ENCODE measurements at places on chromosomes 1 and 21.
A peak's percentile ranks its signal among the peaks of the same experiment; 100 is the strongest.

- DNase-seq, result no peak
These were observed 269.3 kb downstream of the RPS6KC1 start for GRCh38 chr1:213320191-213320870.

- DNase-seq, result no peak
These were observed 1065.6 kb upstream of the TMPRSS15 start for GRCh38 chr21:19468991-19469715.

DNA sequence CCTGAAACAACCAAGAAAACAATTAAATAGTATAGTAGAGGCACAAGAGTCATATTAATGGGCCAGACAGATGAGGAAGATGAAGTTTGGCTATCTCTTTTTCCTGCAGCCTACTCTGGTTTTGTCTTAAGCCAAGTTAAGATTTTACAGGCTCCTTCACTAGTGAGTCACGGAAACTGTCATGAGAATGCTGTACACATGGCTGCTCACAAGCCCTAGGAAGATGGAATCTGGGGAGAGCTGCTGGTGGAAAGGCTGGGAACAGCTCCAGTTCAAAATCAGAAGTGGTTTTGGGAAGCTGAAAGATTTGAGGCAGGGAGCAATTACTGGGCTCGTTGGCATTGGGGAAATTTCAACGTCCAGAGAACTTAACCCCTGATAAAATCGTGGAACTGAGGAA lies 46.4 kb upstream of the S1PR1 start:
- DNase-seq, result no peak

GRCh38 chr1:235156265-235156664 lies 4.8 kb downstream of the RBM34 start:
- DNase-seq, result no peak

- DNase-seq, result no peak
These were observed 250.3 kb downstream of the SDCCAG8 start for GRCh38 chr1:243505986-243506689.

DNA sequence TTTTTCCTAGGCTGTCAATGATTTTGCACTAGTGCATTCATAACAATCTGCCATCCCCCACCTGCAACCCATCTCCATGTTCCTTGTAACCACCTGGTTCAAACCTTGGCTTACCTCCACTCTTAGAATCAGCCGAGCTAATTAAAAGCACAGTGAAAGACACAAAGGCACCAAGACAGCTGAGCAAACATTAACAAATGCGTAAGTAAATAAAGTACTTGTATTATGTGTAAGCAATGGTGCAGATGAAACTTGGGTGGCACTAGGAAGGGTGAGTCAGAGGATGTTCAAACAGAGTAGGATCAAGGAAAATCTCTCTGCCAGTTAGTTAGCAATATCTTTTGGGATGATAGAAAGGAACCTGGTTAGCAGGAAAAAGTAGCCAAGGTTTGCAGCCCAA lies 5.1 kb upstream of the FOXJ3 start:
- DNase-seq, result no peak

DNA sequence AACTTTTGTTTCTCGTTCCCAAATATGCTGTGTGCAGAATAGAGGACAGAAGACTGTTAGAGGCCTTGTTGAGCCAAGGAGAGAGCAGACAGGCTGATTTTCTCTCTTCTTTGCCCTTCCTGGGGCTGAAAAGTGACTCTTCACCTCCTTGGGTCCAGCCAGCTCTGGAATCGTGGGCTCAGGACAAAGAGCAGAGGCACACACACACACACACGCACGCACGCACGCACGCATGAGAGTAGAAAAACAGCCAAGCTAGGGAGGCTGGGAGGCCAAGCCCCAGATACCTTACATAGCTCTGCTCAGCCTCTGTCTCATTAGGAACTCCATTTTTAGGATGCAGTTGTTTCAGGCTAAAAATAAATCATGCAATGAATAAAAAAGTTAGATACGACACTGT lies at the start of gene CASQ2:
Gene CASQ2 (minus strand): TSS at position 166 of the 400 bp plus-strand sequence. CDS start 173 bp downstream, outside the sequence.
- no peak for DNase-seq

DNA sequence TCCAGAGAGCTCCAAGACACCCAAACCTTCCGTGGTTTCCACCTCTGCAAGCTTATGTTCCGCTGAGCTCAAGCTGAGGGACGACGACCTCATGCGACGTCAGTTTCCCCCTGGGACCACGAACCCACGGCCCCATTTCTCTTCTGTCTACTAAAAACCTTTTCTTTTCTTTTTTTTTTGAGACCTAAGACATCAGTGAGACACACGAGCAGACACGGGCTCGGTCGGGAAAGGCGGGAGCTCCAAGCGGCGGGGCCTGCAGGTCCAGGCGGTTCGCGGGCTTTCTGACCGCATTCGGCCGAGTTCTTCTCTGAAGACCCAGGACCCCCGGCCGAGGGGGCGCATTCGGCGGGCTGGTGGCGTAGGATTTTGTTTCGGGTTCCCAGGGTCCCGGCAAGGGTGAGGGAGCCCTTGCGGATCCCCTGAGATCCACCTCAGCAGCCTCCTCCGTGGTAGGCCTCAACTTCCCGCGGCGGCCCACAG lies 402 bp downstream of the C21orf58 start:
- DNase-seq, result peak; percentile 26

DNA sequence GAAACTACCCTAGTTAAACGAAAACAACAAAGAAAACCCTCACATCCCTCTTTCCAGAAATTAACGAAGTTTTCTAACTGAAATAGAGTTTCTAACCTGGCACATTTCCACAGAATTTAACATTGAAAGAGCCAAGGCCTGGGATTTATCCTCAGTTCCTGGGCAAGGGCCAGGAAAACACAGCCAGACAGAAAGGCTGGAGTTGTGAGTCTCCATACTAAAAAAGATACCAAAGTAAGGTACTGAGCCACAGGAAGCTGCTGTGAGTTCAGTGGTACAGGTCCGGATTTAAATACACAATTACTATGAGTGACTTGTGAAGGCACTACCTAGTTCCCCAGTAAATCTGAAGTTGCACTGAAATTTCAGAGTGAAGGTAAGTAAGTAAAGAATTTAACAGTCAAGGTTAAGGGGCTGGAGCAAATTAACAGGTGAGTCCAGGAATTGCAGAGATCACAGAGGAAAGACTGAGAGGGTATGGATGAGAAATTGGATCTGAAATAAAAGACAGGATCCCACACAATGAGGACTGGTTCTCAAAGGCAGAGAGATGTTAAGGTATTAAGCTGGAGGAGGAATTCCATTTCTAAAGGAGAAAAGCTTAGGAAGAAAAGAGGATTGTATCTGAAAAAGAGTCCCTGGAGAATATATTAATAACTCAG lies 905 bp downstream of the LIX1L start:
- no peak for DNase-seq

DNA sequence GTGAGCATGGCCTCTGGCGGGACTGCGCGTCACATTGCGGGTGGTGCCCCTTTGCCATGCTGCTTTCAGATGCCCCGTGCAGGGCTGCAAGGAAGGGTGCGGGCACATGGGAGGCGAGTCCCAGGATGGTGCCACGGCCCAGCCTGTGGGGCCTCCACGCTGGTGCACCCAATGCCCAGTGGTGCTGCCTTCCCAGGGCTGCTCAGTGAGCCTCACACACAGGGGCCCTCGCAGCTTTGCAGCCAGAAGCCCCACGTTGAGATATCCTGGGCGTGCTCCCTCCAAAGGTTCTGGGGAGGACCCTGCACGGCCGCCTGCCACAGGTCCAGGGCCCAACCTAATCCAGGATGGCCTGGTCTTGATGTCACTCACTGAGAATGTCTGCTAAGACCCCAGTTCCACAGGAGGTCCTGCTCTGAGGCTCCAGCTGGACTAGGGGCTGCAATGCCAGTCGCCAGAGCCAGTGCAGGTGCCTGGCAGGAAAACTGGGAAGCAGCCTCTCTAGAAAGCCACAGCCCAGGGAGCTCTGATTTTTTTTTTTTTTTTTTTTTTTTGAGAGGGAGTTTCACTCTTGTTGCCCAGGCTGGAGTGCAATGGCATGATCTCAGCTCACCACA lies 34.1 kb upstream of the PRSS38 start:
- no peak for DNase-seq

DNA sequence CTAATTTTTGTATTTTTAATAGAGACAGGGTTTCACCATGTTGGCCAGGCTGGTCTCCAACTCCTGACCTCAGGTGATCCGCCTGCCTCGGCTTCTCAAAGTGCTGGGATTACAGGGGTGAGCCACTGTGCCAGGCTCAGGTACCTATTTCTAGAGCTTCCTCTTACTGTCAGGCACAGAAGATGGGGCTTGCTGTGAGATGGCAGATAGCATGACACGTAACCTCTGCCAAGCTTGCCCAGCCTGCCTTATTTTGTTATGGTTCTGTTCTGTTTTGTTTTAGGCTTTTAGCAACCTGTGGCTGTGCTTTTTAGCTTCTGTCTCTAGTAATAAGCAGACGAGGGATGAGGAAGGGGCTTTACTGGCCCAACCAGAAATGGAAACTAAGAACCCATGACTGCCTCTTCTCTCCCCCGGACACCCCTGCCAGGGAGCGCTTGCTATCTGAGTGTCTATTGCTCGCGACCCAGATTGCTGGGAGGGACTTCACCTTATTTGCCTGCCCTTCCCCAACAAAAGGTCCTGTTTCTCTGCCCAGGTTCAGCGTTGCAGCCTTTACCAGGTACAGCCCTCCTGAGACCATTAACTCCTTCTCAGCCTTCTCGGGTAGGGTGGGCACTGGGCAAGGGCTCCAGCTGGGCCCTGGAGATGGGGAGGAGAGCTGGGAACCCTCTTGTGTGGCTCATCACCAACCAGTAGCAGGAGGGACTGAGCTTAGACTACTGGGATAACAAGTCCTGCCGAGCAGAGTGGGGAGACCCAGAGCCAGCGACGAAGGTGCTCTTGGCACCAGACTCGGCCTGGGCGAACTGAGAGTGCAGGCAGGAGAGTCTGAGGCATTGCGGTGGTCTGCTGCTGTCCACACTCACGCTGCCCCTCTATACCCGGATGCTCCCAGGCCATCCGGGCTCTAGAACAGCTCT lies 13.5 kb upstream of the LGR6 start:
- DNase-seq, result no peak

DNA sequence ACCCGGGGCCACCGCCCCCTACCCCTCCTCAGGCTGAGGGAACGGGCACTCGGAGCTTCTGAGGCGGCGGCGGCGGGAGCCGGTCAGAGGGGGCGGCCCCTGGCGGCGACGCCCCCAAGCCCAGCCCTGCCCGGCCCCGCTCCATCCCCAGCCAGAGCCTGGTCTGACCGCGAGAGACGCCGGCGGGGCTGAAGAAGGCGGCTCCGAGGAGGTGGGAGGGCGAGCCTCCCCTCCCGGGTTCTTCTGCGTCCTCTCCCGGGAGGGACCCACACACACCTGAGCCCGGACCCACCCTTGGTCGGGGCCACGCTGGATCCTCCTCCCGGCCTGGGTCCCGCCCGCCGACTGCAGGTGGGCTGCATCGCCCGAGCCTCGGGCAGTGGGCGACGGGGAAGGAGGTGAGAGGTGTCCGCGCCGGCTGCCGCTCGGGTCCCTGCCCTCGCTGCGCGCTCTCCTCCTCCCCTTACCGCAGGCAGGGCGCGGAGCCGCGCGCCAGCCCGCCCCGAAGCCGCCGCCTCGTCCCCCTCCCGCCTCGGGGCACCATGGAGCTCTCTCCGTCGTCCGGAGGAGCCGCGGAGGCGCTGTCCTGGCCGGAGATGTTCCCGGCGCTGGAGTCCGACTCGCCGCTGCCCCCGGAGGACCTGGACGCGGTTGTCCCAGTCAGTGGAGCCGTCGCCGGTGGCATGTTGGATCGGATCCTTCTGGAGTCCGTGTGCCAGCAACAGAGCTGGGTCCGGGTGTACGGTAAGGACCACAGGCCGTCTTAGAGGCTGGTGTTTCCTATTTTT lies at the start of gene RASAL2:
Gene RASAL2 (plus strand): TSS at position 154 of the 788 bp plus-strand sequence. CDS start 389 bp downstream, at position 543.
- DNase-seq, result peak; percentile 35

- DNase-seq, result no peak
These were observed 22.4 kb upstream of the SYNC start for GRCh38 chr1:32724678-32725614.

- DNase-seq, result no peak
These were observed 215.6 kb upstream of the B3GALT2 start for GRCh38 chr1:193402037-193402436.

GRCh38 chr1:245683676-245684075 lies 528.9 kb downstream of the KIF26B start:
- no peak for DNase-seq

DNA sequence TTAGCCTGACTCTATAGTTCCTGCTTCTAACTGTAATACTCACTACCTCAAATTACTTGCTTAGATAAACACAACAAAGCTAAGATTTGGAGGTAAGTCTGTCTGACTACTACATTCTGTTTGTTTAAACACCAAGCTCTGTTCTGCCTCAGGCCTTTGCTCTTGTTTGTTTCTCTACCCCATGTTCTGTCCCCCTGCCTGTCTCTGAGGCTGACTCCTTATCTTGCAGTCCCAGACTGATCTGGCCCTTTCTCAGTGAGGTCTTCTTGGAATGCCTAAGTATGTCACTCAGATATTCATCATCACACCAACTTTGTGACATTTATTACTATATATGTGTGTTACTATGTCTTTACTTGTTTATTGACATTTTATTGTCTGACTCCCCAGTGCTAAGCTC lies 425.5 kb downstream of the LMO4 start:
- no peak for DNase-seq

DNA sequence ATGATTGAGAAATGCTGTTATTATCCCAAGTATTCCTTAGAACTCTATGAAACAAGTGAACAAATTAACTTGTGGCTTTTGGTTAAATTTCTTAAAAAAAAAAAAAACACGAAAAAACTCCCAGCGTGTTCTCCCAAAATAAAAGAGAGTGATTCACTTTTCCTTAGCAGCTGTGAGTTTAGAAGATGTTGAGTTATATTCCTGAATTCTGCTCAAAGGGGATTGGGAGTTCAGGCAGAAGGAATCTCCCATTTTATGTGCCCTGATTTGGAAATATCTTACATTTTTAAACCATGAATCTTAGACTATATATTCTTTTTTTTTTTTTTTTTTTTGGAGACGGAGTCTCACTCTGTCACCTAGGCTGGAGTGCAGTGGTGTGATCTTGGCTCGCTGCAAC lies 34.3 kb downstream of the SMG7 start:
- no peak for DNase-seq

GRCh38 chr1:14173598-14173997 lies 424.9 kb upstream of the KAZN start:
- DNase-seq, result no peak

GRCh38 chr1:9143250-9143649 lies 14.3 kb upstream of the GPR157 start:
- DNase-seq, result no peak

DNA sequence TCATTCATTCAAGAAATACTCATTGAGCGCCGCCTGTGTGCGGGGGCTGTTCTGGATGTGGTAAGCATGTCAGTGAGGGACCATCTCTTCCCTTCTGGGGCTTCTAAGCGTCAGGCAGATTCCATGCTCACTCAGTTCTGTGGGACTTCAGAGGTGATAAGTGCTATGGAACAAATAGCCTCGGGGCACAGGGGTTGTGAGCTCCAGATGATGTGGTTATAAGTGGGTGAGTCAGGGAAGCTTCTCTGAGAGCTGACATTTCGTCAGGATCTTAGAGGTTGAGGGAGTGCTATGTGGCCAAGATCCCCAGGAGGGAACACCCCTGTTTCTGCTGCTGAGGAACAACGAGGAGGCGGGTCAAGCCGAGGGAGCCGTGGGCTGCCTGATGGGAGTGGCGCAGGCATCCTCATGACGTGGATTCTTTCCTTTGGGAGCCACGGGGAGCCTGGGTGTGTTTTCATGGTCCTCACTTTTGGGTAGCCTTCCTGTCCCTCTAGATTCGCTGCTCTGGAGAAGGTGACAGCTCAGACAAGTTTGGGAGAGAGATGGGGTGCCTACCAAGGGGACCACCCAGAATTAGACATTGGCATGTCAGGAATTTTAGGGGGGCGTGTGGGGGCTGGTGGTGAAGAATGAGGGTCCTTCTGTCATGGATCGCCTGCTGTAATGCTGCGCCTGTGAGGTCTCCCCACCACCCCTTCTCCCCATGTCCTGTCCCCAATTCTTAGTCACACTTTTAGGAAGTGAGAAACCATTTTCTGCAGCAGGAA lies 38.5 kb downstream of the HUNK start:
- DNase-seq, result no peak

All from germinal center (tissue), 1 donor.